Stimulated activated CD8-positive, alpha-beta memory T cell treated with anti-CD3 and anti-CD28 coated beads, Interleukin-15, amount 100 ng/mL, for 4 hours (primary cell): ENCODE measurements at places on chromosomes 16 and 17.

DNA sequence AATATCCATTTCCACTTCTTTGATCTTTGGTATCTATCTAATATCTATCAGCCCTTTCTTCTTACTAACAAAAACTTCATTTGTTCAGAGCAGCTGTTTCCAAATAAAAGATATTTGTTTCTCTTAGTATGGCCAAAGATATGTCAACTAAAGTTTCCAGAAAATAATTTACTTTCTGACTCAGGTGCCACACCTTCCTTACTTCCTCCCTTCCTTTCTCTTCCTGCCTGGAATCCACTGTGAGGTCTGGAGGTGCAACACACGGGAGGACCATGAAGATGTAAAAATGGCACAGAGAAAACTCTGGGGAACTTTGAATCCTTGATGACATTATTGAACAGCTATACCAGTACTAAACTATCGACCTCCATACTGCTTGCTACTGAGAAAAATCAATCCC lies 14.0 kb downstream of the MED13 start:
- DNase-seq, result no peak

- no peak for DNase-seq
Measured at GRCh38 chr16:11624636-11625607, 38.2 kb upstream of the LITAF start.

- no peak for DNase-seq
Measured at GRCh38 chr17:73137376-73137775, 27.4 kb upstream of the SSTR2 start.

DNA sequence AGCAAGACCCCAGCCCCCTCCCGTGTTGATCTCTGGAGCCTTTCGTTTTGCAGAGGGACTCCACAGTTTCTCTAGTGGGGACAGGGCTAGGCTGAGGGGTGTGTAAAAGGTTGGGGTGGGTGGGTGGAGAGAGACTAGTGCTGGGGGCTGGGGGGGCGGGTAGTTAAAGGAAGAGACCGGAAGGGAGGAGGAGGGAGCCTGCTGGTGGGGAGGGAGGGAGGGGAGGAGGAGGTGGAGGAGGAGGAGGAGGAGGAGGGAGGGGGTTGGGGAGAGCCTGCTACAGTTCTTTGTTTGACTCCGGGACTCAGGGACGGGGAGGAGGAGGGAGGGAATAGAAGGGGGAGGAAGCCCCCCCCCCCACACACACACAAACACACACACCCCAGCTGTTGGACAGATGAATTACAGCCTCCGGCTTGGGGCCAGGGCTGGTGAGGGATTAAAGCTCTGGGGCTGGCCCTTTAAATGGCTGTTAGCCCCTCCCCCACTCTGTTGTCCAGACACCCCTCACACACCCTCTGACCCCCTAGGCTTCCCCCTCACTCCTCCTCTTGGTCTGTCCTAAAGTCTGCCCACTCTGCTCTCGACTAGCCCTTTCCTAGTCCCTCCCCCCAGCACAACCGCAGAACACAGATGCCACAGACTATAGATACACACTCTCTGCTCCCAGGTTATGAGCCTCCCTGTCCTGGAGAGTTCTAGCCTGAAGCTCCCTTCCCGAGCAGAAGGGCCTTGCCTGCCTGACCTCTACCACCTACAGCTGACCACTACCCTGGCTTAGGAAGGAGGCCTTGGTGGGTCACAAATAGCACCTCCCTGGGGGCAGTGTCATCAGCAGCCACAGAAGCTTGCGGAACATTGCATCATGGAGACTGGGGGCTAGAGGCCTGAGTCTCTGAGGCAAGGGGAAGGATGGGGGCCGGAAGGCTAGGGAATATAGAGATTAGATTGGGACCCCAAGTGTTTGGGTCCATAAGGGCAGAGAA lies 4.4 kb downstream of the KDM6B start:
- DNase-seq, result no peak

GRCh38 chr17:33966410-33967059 lies 288.6 kb upstream of the CCL2 start:
- DNase-seq, result no peak
